Activated effector memory CD4-positive, alpha-beta T cell treated with anti-CD3 and anti-CD28 coated beads, Interleukin-2, amount 50 U/mL, for 16 hours (primary cell): ENCODE measurements at places on chromosomes 4 and X.

DNA sequence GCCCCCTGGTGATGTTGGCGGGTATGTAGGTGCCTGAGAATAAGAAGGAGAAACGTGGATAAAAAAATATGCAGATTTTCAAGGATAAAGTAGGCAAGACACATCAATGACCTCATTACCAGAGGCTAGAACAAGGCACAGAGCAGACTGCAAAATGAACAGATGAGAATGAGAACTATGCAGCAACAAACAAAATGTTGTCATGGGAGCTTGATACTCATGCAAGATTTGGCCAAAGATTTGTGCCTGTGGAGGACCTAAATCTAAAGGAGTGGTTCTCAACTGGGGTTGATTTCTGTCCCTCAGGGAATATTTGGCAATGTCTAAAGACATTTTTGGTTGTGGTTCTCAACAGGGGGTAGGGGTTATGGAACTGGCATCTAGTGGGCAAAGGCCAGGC lies 177.3 kb downstream of the FRMPD4 start:
- DNase-seq = no peak

GRCh38 chrX:31178769-31179125 lies 106.9 kb upstream of the FTHL17 start:
- no peak for DNase-seq

DNA sequence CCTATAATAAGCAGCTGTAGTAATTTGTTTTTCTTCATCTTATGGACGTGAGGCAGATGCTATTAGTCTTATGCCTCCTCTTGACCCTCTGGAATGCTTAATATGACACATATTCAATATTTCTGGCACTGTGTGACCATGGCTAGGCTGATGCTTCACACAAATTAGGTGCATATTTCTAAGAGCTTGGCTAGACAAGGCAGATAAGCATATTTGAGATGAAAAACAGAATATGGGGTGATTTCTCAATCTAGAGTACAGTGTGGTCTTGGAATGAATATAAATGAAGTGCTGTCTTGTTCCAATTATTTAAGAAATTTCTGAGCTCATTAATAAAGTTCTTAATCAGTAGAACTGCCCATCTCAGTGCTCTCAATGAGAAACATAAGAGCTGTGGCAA lies 156.2 kb downstream of the NPNT start:
- no peak for DNase-seq

GRCh38 chr4:22488106-22488505 lies 27.8 kb downstream of the ADGRA3 start:
- DNase-seq = no peak

DNA sequence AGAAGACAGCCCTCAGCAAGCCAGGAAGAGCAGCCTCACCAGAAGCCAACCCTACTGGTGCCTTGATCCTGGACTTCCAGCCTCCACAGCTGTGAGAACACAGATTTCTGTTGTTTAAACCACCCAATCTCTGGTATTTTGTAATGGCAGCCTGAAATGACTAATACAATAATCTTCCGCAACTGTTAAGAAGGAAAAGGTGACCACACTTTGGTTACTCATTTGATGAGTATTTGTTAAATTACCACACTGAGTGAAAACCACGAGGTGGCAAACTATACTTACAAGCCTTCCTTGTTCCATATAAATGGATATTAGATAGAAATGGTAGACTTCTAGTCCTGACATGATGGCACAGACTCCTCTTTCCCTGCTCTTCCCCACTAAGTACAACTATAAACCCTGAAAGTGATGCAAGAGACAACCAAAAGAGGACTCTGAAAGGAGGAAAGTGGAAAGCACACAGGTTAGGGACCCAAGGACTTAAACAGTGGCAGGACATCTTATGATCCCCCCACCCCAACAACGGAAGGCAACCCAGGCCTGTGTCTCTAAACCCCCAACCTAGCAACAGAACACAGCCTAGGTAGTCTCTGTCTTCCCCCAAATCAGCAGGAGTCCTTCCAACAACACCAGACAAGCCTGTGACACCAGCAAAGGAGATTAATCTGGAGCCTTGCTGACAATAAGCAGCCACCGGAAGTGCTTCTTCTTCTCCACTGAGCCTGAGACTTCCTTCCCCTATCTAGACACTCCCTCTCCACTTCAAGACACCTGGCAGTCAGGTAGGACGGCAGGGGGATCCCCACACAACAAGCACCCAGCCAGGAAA lies 12.3 kb downstream of the ZNF182 start:
- no peak for DNase-seq

DNA sequence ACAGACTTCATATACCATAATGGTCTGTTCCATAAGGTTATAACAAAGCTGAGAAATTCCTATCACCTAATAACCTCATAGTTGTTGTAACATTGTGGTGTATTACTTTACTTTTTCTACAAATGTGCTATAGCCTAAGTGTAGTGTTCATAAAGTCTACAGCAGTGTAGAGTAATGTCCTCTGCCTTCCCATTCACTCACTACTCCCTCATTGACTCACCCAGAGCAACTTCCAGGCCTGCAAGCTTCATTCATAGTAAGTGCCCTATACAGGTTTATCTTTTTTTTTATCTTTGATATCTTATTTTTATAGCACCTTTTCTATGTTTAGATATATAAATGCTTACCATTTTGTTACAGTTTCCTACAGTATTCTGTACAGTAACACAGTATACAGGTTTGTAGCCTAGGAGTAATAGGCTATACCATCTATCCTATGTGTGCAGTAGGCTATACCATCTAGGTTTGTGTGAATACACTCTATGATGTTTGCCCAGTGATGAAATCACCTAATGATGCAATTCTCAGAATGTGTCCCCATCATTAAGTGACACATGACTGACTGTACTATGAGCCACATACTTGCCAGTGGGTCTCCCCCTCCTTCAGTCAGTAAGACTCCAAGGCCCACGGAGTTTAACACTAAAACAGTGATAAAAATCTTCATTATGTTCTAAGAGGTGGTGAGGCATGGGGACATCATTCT lies 299.9 kb downstream of the UNC5C start:
- no peak for DNase-seq
